ENCODE measurements at places on chromosomes 16 and 17.
A peak's percentile ranks its signal among the peaks of the same experiment; 100 is the strongest.

DNA sequence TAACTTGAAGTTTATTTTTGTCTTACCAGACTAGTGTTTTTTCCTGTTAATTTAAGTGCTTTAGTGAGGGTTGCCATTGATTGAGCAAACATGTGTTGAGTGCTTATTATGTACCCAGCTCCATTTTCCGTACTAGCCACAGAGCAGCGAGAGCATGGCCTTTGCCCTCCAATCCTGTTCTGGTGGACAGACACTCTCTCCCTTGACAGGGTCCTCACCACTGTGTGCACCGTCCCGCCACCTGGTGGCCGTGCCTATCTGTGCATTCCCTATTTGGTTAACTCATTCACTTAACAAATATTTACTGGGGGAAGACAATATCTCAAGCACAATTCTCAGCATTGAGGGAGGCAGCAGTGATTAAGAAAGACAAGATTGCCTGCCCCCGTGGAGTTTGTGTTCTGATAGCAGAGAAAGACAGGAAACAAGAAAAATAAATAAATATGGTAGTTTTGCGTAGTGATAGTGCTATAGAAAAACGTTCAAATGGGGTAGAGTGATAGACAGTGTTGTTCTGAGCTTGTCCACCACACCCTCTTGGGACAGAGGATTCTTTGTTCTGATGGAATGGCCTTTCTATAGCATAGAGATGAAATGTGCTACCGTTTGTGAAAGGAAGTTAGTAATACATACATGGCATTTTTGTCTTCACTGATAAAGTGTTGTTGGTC lies 13.0 kb downstream of the CDH13 start:
- DNase-seq: peak; percentile 7

DNA sequence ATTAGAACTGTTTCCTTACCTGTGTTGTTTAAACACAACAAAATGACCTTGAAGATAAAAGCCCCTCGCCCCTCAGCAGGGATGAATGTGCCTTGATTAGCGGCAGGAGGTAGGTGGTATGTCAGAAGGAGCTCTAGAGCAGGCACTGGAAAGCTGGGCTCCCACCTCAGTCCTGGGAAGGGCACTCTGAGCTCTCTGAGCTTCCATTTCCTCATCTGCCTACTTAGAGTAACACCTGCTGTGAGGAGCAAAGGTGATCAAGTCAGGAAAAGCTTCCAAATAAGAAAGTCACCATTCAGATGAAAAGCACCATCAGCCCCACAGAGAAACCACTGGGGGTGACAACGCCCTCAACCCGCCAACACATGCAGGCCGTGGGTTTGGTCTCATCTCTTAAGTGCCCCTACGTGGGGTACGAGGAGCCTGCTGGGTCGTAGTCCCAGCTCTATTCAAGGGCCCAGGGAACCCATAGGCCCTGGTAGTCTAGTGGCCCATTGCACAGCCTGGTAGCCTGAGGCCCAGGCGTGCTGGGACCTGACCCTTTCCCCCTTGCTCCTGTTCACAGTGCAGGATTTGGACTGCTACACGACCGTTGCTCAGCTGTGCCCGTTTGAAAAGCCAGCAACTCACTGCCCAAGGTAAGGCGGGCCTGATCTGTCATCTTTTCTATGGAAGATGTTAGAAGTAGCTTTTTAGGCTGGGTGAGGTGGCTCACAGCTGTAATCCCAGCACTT lies 57.3 kb downstream of the CRISPLD2 start:
- DNase-seq: no peak

DNA sequence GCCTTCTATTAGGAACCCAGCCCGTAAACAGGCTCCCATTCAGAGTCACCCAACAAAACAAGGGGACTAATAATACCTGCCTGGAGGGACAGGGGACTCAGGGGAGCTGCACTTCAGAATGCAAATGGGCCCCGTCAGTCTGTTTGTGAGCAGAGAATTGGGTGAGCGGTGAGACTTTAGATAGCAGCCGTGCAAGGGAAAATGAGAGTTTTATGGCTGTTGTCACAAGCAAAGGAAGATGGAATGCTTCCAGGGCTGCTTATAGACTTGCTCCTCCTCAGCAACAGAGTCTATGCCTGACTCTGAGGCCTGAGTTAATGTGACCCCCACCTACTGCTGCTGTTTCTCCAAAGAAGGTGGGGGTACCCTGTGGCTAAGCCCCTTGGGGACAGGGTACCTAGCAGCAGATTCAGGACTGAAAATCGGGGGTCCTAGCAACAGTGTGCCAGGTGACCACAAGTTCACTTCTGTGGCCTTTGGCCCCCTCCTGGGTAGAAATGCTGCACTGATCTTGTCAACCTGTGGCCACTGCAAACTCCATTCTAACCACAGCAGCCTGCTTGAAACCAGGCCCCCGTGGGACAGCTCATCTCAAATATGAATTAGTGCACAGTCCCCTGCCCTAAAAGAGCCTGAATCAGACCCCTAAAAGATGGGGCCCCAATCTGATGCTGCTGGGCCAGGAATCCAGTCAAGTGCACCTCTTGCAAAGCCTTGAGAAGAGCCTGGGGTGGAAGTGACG lies 126.4 kb downstream of the C16orf78 start:
- no peak for DNase-seq

GRCh38 chr16:50338371-50339231 lies 30.2 kb downstream of the BRD7 start:
- DNase-seq: no peak

DNA sequence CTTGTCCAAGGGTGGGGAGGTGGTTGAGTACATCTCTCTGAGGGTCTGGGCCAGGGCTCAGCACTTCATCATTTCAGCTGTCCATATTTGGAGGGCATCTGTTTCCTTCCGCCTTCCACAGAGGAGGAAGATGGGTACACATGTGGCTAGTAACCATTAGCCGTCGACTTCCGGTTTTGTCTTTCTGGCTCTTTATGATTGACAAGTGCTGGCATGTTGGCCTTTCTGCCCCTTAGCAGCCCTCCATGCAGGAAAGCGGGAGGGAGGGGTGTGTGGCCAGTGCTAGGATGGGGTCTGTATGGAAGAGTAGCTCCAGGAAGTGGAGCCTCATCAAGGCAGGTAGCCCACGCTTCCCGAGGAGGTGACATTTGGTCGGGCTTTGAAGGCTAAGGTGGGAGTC lies 69.6 kb downstream of the RAI1 start:
- no peak for DNase-seq

DNA sequence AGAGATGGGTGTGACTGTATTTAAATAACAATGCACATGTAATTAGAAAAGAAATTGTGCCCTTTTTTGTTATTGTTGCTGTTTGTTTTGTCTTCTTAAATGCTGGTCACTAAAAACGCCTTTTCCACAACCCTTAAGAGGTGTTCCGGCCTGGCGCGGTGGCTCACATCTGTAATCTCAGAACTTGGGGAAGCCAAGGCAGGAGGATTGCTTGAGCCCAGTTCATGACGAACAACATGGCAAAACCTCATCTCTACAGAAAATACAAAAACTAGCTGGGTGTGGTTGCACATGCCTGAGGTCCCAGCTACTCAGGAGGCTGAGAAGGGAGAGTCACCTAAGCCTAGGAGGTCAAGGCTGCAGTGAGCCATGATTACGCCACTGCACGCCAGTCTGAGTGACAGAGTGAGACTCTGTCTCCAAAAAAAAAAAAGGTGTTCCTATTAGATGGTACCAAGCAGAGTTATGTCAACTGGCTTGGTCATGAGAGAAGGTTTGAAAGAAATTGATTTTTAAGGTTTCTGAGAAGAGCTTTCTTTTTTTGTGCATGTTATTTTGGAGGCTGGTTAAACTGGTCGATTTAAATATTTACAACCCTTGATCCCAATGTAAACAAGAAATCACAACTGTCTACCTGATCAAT lies 23.5 kb upstream of the RFFL start:
- no peak for DNase-seq

DNA sequence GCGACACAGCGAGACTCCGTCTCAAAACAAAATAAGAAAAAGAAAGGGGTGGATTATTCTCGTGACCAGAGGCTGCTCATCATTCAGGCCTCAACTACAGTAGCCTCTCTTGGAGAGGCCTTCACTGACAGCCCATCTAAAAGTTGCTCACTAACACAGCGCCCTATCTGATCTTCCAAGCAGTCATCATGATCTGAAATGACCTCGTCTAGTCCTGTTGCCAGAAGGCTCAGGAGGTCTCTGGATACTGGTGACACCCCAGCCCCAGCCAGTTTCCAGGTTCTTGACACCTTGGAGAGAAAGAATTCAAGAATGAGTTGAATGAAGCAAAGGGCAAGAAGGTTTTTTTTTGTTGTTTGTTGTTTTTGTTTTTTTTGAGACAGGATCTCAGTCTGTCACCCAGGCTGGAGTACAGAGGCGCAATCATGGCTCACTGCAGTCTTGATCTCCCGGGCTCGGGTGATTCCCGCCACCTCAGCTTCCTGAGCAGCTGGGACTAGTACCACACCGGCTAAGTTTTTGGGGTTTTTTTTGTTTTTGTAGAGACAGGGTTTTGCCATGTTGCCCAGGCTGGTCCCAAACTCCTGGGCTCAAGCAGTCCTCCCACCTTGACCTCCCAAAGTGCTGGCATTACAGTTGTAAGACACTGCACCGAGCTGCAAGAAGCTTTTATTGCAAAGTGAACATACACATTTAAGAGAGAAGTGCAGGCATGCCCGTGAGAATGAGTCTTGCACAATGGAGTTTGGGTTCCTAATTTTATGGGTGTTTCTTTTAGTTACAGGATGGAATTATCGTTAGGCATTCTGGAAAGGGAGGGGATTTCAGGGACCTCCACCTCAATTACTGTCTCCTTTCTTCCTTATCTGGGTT lies 2.7 kb upstream of the ZC3H7A start:
- DNase-seq: no peak

- DNase-seq: no peak
Measured at GRCh38 chr17:64356304-64356686, 34.4 kb downstream of the PECAM1 start.

- no peak for DNase-seq
Measured at GRCh38 chr16:69495821-69496220, 69.9 kb upstream of the NFAT5 start.

- DNase-seq: peak; percentile 87
Measured at GRCh38 chr17:8138672-8139371, 13.4 kb downstream of the PER1 start.

DNA sequence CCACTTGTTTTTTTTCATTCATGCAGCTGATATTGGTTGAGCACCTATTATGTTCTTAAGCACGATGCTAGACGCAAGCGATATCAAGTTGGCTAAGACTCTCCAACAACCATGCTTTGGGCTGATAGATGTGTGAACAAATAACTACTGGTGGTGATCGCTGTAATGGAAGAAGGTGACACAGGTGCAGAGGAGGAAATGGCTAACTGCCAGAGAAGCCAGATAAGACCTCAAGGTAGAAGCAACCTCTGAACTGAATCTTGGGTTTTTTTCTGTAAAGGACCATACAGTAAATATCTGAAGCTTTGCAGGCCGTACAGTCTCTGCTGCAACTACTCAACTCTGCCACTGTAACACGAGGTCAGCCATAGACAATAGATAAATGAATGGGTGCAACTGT lies 97.9 kb downstream of the C17orf67 start:
- DNase-seq: no peak

DNA sequence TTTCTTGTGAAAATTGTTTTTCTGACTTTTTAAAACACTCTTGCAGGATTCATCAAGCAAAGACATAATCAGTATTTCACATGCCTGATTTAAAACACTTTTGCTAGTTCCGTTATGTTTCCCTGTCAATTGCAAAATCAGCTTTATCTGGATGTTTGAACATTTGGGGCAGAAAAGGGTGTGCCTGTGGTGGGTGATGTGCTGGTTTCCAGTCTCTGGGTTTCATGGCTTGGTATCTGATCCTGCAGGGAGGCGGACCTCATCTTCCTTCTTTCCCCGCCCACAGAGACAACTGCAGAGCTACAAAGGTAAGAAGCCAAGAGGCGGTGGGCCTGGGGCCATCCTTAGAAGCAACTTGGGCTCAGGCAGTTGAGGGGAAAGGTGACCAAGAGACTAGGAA lies 41.8 kb downstream of the NLRC5 start:
- DNase-seq: no peak

GRCh38 chr17:78922816-78923498 lies 2.2 kb downstream of the TIMP2 start:
- DNase-seq: no peak

- no peak for DNase-seq
Measured at GRCh38 chr16:63980763-63981162, 1141.1 kb downstream of the CDH11 start.

GRCh38 chr17:17998934-17999333 lies 26.3 kb downstream of the DRC3 start:
- no peak for DNase-seq

DNA sequence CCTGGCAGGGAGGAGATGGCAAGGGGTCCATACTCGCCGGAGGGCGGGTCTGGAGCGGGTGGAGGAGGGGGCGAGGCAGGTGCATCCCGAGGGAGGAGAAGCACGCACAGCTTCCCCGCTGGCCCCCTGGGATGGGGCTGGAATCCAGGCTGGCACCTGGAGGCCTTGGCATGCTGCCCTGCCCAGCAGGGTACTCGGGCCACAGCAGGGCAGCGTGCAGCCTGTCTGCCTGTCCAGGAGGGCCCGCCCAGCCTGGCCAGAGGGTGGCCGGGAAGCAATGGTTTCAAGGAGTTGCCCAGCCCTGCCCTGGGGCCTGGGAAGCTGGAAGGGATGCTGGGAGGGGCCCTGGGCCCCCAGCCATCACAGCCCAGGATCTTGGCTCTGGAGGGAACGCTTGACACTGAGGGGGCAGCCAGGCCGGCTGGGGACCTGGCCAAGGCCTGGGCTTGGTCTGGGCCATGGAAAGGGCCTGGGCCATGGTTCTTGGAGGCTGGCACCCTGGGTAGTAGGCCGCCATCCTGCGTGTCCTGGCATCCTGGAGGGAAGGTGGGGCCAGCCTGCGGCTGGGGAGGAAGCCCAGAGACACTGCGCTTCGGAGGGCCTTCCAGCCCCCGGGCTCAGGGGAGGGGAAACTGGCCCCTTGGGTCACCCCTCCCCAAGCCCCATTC lies 1.1 kb downstream of the GLIS2 start:
- DNase-seq: peak; percentile 31

DNA sequence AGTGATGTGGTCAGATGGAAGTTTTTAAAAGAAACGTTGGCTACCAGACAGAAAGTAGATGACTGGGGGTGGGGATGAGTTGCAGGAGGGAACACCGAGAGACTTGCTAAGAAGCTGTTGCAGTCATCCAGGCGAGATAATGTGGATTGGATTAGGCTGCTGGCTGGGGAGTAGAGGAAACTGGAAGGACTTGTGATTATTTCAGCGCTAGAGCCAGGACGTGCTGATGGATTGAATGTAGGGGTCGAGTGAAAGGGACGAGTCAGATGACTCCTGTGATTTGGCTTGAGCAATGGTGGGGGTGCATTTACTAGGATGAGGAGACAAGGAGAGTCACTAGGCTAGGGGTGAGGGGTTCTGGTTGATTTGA lies 88.5 kb downstream of the CLEC16A start:
- no peak for DNase-seq

GRCh38 chr16:29729116-29729521 lies 16.7 kb downstream of the C16orf54 start:
- DNase-seq: no peak

Data from NCI-H2029 (cell line).